Omental fat pad (tissue), 4 donors: ENCODE measurements at places on chromosomes 4 and X. TPM values are rescaled to one million over a fixed set of nuclear protein-coding genes. Genes with fewer than 3 reads are reported as not detected.

DNA sequence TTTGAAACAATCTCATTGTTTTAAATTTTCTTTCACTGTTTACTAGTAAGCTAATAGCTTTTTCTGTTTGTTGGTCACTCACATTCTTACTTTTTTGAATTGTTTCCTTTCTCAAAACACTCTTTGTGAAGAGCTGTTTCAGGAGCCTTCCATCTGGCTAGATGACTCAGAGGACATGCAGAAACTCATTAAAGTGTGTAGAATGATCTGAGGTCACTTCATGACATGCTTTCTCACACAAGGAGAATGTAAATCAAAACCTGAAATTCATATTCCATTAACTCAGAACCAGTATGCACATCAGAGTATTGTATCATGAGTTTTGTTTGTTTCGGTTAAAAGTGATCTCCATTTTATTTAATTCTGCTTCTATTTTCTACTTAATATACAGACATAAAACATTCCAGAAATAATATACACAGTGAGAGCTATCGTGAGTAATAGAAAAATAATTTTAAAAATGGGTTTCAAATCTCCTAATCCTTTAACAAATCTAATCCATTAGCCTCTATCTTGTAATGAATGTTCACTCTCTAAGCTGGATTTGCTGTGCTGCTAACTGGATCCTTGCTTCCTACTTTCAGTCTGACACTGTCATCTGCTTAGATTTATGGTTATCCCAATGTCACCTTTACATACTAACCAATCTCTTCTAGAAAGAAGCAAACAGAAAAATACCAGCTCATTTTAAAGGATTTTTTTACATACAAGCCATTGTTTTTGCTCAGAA is 449.6 kb downstream of the FSTL5 start:
- DNase-seq = no peak

DNA sequence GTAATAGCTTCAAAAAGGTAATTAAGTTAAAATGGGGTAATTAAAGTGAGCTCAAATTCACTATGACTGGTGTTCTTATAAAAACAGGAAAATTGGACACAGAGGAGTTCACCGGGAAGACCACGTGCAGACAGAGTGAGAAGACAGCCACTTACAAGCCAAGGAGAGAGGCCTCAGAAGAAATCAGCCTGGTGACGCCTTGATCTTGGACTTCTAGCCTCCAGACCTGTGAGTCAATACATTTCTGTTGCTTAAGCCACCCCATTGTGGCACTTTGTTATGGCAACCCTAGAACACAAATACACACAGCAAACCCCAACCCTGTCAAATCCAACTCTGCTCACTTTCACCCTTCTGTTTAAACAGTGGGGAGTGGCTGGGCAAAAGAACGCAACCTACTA is 4.1 kb upstream of the CD38 start:
- no peak for DNase-seq

DNA sequence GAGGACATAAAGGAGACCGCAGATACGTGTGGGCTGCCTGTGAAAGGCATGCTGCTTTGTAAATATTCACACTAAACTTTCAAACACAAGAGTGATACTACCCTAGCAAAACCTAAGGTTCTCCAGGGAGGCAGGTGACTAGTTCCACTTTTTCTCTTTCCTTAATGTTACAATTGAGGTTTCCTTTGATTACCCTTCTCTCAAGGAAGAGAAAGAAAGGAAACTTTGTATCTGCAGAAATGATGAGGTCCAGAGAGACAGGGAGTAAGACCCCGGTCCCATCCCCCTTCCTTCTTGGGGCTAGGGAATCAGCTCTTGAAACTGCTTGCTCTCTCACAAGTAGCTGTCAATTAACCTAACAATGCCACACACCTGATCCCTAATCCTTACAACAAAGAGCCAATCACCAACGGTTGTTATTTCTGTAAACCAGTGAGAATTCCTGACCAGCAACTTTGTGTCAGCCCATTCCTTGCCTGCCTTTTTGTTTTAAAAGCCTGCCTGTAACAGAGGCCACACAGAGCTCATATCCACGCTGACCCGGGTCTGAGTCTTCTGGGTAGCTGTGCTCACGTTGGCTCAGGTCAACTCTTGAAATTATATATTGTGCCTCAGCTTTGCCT is 754.8 kb upstream of the FRG1 start:
- no peak for DNase-seq

Gene SSX4
- not detected for total RNA-seq

Gene SGCB
- total RNA-seq = 32.5 TPM

GRCh38 chrX:36364262-36364661 is 444.7 kb downstream of the CFAP47 start:
- DNase-seq = no peak

DNA sequence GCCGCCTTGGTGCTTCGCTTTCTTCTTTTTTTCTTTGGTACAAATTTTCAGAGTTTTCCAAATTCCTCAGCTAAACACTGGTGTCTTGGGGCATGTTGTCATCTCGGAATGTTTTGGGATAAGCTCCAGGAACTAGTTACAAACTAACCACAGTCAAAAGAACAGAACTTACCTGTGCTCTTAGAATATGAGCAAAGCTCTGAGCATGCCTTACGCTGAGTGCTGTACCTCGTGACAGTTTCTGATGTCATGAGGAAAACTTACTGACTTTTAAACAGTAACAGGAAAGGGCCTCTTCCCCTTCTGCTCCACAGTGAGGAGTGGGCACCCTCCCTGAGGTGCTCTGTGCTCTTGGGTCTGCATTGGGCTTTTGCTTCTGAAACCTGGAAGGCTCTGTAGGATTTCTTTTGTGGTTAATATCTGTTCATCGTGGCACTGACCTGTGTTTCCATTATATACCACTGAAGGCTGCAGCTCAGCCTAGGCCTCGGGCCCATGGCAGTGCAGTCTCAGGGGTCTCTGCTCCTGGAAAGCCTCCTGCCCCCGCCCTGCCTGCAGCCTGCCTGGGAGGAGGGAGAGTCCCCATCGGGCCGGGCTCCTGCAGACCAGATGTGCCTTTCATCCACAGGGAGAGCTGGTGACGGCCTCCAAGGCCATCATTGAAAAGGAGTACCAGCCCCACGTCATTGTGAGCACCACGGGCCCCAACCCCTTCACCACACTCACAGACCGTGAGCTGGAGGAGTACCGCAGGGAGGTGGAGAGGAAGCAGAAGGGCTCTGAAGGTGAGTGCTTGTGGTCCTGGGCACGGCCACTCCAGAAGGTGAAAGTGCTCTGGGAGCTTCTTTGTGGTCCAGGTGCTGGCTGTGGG is 48.7 kb downstream of the NOP14 start:
- no peak for DNase-seq

- DNase-seq = no peak
These were observed 293.4 kb upstream of the BOD1L1 start for GRCh38 chr4:13920901-13921300.

Gene FMR1NB
- total RNA-seq = not detected
